Stimulated activated CD4-positive, alpha-beta T cell treated with anti-CD3 and anti-CD28 coated beads, Interleukin-12 subunit alpha, Interleukin-12 subunit beta, amount 100 ng/mL, for 4 hours (primary cell): ENCODE measurements at places on chromosomes 11 and 22.

- no peak for DNase-seq
These were observed 64.5 kb downstream of the BRD1 start for GRCh38 chr22:49763138-49763537.

DNA sequence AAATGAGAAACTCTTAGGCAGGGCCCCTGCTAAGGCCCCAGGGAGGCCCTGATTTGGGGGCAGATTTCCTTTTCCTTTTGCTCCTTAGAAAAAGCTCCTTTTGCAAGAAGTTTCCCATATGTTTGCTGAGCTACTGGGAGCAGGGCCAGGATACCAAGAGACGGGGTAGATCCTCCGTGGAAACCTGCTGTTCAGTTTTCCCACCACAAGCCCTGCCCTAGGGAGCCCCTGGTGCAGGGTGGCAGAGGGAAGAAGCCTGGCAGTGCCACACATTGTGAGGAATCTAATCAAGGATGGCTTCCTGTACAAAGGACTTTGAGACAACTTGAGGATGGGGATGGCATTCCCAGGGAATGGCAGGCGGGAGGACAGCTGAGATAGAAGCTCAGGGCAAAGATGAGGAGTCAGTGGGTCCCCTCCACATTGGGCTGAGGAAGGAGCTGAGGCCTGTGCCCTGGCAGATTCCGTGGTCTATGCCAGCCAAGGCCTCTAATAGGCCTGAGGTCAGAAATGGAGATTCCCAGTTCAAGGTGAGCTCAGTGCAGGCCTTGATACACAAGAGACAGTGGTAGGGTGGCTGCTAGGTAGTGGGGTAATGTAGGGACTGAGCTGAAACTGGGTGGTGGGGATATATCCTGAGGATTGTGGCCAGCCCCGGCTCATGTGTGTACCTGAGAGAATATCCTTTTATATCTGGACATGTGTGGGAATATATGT, 15.0 kb downstream of the TUB start:
- no peak for DNase-seq

DNA sequence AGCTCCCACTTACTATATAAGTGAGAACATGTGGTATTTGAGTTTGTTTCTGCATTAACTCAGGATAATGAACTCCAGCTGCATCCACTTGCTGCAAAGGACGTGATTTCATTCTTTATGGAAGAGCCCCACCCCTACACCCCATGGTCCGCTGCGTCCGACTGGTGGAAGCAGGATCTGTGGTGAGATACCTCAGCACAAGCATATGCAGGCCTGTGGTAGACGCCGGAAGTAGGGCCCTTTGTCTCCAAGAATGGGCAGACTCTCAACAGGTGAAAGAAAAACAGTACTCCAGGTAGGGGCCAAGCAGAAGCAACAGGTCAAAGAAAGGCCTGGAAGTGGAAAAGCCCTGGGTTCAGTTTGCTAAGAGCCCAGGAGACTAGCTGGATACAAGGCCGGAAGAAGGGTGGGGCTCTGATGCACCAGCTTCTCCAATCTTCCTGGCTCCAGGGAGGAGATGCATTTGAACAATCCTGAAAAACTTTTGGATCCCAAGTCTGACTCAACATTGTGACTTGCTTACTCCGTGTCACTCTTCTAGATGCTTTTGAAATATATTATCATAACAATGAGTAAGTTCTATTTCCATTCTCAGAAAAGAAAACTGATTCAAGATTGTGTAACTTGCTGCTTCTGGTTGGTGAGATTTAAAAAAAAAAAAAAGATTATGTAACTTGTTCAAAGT, 30.4 kb downstream of the NEAT1 start:
- DNase-seq, result no peak

- no peak for DNase-seq
These were observed 26.1 kb upstream of the BAIAP2L2 start for GRCh38 chr22:38136607-38137006.

DNA sequence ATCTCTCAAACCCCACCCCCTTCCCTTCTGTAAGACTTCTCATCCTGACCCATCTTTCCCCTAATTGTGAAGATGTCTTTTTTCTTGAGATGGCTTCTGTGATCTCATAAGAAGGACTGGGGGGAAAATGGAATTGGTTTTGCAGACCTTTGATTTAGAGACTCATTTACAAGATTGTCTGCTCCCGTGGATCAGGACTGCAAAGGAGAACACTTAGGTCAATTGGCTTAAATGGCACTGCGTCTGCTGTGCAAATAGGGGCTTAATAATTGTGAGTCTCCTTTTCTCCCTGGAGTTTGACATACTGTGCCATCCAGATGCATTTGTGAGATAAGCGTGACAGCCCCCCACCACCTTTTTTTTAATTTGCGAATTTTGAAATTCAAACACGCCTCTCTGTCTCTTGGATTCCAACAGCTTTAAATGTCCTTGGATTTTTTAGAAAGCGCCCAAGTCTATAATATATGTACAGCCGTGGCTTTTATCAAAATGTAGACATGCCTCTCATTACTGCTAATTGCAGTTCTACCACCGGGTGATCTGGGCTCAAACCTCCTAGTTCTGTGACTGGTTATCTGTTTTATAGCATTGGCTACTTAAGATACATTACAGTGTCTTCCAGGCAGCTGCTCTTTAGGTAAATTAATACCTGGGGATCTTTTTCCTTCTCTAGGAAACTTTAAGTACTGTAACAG, 150.0 kb downstream of the DBX1 start:
- no peak for DNase-seq

GRCh38 chr22:25564979-25565677, 653 bp downstream of the GRK3 start:
- peak; percentile 14 for DNase-seq

- no peak for DNase-seq
These were observed 336.8 kb downstream of the CADM1 start for GRCh38 chr11:115167456-115167855.

DNA sequence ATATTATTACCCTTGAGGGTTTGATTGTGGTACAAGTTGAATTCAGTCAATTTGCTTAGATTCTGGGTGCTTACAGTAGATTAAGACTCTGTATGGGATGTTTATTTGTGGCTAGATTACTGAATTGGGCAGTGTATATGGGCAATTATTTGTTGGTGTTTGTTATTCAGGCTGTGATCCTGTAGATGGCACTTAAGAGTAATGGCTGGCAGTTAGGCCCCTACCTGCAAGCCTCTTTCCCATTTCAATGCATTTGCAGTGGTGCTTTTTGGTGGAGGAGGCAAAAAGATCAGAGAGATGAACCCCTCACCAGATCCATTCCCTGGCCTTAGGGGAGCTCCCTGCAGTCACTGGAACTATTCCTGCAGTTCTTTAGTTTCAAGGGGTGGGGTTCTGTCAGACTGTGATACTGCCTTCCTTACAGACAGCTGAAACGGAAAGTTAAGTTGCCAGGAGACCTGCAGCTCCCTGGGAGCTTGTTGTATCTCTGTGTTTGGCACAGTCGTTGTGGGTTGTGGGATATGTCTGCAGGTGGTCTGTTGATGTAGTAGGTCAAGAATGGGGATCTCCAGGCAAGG, 199.5 kb downstream of the AASDHPPT start:
- DNase-seq, result no peak

GRCh38 chr22:33018232-33018864, 39.8 kb downstream of the SYN3 start:
- peak; percentile 37 for DNase-seq

- DNase-seq, result no peak
These were observed 199.5 kb downstream of the TENM4 start for GRCh38 chr11:79241205-79241851.

GRCh38 chr22:46116491-46116958, 33.8 kb upstream of the PPARA start:
- peak; percentile 85 for DNase-seq

- no peak for DNase-seq
These were observed 1.7 kb upstream of the OR52E5 start for GRCh38 chr11:5891216-5891800.

- no peak for DNase-seq
These were observed 78.3 kb downstream of the RNF169 start for GRCh38 chr11:74826901-74827300.

DNA sequence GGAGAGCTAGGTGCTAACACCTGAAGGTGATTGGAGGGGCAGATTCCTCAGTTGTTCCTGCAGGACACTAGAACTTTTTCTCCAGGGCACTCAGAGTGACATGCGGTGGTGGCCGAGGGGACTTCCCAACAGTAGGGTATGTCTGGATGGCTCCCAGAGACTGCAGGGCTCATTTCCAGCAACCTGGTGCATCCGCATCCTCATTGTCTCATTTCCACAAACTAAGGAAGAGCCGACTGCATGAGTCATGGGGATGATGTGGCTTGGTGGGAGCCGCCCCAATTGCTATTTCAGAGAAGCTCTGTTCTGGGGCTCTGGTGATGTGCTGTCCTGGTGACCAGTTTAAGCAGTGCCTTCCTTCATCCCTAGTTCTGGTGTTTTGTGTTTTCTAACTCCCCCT, 2.8 kb upstream of the ROBO4 start:
- no peak for DNase-seq

DNA sequence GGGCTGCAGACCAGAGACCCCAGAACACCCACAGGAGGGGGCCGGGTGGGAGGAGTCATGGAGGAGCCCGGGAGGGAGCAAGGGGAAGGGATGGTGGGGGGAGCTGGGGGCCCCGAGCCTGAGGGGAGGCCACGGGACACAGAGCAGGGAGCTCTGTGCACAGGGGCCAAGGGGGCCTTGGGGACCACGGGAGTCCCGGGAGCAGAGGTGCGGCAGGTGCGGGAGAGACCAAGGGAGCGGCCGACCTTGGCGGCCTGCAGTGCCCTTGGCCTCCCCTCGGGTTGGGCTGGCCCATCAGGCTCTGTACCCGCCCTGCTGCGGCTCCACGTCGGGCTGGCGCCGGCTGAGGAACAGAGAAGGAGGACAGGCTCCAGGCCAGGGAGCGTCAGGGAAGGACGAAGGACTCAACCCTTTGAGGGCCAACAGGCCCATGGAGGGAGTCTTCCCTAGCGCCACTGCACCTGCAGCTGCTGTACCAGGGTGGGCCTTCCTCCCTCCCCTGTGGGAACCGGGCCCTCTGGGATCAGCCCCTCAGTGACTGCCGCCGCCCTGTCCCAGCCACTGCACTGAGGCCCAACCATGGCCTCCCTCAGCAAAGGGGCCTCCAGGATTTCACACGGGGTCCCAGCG, 17.8 kb upstream of the BRSK2 start:
- DNase-seq, result no peak

DNA sequence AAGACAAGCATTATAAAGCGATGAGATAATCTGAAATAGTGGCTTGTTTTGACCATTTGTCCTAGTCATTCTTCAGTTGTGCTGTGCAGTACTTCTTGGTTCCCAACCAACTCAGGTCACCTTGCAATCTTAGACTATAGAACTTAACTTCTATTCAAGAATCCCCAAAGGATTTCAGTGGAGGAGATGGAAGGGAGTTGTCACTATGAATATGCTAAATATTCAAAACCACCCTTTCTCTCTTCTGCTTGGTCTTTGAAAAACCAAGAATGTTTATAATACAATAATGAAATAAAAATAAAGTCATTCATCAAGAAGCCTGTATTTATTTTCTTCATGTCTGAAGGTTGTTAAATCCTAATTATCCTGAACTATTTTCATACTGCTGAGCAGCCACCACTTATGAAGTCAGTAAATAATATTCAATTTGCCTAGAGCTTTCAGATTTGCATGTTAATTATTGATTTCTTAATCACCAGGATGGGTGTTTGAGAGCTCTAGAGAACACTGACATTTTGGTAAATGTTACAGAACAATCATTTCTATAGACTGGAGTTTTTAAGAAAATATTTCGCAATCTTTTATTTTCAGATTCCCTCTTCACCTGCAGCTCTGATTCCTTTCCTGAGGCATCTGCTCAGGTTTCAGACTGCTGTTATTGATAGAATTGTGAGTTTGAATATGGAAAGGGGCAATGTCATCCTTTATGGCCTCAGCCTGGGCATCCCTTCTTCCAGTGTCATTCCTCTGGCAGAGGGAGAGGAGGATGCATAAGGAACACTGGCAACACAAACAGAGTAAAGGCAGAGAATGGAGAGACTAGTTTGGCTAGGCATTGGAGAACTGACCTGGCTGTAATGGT, 91.5 kb upstream of the USP47 start:
- DNase-seq, result no peak

- DNase-seq, result no peak
These were observed 253.3 kb downstream of the BUD13 start for GRCh38 chr11:116519499-116519898.

DNA sequence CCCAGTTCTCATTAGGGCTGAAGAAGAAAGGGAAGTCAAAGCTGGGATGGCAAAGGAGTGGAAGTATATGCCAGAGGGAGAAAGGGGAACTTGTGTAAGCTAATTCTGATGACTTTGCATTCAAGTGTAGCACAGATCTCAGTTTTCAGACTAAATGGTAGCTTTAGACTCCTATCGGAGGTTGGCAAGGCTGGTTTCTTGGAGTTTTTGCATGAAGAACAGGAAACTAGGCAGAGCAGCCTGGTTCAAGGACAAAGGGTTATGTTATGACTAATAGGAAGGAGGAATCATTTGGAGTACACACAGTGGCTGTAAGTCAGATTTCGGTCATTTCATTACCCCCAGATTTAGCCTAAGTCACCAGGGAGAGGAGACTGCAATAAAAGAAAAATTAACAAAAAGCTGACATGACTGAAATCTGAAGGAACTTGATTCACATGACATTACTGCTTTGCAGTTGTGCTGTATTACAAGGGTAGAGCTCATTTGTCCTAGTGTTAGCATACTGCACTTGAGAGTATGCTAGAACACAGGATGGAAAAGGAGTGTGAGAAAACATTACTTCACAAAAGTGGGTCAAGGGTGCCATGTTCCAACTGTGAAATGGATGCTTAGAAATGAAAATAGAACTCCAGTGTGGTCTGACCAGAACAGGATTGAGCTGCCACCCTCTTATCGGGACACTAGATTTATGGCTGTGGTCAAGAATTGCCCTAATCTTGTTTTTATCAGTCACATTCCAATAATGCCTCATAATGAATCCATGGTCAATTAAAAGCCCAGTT, 23.6 kb downstream of the ADM start:
- DNase-seq, result no peak

- no peak for DNase-seq
These were observed 20.1 kb upstream of the TMEM191C start for GRCh38 chr22:21446827-21447690.

GRCh38 chr11:46437122-46437689, 45.6 kb upstream of the CHRM4 start:
- DNase-seq, result no peak

DNA sequence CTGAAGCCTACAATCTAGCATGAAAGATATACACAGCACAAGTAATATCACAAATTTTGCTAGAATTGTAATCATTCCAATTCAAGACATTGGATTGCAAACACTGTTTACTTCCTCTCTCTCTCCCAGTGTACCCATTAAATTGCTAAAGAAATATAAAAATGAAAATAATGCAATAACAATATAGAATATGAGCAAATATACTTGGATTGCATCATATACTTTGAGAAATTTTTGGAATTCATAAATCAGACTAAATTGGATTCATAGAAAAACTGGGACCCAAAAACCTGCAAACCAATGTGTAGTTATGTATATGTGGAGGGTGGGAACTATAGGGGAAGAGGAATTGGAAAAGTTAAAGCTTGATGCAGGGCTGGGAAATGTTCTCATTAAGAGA, 25.0 kb upstream of the OR56A1 start:
- no peak for DNase-seq

DNA sequence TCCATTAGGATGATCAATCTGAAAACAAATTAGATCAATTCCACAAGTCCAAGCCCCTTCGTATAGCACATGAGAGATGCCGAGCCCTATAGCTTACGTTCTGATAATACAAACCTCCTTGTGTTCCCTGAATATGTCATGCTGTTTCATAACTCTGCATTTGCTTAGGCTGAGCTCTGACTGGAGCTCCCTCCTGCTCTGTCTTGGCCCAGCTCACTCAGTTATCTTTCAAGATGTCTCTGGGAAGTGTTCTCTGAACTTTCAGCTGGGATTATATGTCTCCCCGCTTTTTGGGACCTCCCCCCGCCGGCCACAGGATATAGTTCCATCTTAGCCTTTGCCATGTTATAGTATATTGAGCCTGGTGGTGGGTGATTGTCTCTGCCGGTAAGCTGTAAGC, 44.0 kb downstream of the FDX1 start:
- no peak for DNase-seq
